ENCODE measurements at places on chromosomes 16 and 17.

- no peak for DNase-seq
Observed at GRCh38 chr16:89134269-89134668, 37.3 kb upstream of the CDH15 start.

GRCh38 chr17:55735731-55736405 lies 13.2 kb upstream of the TMEM100 start:
- DNase-seq: no peak

DNA sequence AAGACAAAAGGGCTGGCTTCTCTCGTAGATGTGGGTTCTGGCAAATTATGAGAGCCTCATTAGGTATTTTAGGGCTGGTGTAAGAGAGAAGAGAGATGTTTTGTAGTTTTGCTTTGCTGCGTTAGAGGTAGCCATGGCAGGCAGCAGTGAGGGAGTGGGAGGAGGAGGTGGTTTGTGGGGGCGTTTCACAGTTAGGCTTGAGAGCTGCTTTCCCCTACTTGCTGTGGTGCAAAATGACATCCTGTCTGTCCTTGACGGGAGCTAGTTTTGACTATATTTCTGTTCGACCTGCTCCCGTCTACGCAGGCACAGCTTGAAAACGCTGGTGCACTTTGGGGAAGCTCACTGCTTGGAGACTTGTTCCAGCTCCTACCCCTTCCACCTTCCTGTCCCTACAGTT lies 75.5 kb downstream of the SLC5A11 start:
- no peak for DNase-seq

DNA sequence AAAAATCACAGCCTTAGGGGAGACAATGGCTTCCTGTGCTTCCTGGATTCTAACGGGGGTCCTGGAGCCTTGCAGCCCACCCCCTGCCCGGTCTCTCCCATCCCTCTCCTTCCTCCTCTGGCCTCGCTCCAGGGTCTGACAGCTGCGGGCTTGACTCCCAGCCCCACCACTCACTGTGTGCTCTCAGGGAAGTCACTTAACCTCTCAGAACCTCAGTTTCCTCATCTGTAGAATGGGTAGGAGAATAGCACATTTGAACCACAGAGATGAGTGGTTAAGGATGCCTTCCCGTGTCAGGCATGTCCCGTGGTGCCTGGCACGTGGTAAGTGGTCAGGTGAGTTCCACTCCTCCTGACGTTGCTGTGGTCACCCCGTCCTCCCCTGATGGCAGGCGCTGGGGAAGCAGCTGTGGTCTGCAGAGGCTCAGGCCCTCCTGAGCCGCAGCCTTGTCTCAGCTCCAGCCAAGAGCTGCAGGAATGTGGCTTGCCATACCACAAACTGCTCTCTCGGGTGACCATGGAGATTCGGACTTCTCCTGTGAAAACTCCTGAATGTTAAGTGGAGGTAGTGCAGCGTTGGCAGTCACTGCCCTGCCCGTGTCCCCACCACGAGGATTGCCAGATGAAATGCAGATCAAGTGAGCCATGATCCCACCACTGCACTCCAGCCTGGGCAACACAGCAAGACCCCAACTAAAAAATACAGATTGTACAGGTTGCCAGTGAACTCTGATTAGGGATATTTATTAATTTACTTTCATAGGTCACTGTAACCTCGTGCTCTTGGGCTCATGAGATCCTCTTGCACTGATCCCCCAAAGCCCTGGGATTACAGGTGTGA lies 85.7 kb downstream of the NT5M start:
- DNase-seq: no peak

DNA sequence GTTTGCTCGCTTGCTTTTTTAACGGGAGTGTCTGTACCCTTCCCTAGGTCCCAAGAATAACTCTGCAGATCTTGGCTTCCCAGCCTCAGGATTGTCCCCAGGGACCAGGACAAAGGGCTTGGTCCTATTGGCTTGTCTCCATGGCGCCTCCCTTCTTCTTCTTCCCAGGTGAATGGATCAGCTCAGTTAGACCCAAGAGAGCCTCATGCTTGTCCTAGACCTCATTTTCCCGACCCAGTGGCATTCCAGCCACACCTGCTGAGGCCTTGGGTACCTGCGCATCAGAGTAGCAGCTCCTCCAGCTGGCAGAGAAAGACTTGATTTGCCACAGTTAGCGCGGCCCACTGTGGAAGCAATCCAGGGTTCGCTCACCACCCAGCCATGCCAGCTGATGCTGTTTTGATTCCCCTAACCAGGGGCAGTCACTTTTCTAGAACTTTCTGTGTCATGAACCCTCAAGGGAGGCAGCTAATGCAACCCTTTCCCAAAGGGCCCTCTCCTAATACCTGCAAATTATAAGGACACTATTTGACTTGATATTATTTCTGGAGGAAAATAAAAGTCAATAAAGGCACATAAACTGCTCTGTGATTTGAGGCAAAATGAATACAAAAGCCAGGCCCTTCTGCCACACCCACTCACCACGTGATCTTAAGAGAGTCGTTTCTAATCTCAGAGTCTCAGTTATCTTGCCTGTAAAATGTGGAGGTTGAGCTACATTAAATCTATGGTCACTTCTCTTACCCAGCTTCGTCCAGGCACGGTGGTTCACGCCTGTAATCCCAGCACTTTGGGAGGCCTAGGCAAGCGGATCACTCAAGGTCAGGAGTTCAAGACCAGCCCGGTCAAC lies 13.9 kb downstream of the GPR142 start:
- DNase-seq: no peak

DNA sequence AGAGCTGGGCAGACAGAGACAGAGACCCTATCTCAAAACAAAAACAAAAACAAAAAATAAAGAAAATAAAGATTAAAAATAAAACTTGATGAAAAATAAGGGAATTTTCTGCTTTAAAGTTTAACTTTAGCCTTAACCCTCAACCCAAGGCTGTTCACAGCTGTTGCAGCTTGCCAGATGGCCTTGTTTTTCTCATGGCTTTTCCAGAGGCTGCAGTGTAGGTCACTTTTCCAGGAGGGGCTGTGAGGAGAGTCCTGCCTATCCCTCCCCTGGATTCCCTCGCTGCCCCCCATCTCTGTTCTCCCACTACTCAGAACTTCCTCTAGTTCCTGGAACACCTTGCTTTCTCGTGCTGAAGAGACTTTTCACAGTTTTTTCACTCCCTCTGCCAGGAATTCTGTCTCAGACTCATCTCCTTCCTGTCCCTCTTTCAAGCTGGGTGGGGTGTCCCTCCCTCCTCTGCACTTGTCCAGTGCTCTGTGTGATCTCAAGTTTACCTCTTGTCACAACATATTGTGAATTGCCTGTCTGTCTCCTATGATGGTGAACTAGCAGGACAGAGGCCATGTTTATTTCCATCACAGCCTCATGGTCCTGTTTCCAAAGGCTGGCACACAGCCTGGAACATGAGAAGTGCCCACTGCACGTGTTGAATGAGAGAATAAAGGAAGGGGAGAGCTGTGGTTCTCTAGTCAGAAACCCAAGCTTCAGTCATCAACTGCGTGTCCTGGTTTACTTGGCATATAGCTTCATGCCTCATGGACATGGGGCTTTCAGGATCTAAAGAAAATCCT lies 69.9 kb upstream of the MSI2 start:
- DNase-seq: no peak

DNA sequence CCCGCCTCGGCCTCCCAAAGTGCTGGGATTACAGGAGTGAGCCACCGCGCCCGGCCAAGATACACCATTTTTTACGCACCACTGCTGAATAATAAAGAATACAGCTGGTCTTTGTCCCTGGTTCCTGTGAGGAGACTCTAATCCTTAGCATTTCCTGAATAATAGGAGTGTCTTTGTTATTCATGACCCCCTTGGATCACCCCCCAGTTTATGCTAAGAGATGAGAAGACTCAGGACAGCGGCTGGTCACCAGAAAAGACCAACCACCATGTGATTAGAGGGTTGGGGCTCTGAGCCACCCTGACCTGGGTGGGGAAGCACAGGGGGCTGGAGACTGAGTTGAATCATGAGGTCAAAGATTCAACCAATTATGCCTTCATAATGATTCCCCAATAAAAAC lies 17.3 kb downstream of the PHLPP2 start:
- no peak for DNase-seq

DNA sequence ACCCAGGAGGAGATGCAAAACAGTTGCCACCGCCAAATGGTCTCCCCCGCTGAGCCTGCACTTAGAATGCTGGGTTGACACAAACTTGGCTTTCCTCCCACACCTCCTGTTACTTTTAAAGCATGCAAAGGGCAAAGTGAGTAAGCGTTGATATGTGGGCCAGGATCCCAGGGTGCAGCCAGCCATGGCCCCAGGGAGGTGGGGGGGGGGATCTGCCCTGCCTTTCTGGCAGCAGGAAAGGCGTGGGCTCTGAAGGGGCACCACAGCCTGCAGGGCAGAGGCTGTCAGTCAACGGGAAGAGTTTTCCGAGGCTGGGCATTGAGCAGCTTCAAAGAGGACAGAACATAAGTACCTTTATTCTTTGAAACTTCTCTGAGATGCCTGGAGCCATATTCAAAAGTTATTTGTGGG lies 142.3 kb downstream of the ABCC12 start:
- no peak for DNase-seq

DNA sequence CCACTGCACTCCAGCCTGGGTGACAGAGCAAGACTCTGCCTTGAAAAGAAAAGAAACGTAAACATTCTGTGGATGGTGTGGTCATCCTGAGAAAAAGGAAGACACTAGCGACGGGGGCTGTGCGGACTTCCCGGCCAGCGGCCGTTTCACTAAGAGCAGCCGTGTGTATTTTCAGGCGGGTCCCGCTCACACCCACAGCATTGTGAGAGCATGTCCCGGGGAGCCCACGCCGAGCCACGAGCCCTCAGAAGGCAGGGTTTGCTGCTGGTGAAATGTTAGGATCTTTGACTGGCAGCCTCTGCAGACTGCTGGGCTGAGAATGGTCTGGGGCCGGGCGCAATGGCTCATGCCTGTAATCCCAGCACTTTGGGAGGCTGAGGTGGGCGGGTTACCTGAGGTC lies 40.3 kb downstream of the LMF1 start:
- DNase-seq: no peak

DNA sequence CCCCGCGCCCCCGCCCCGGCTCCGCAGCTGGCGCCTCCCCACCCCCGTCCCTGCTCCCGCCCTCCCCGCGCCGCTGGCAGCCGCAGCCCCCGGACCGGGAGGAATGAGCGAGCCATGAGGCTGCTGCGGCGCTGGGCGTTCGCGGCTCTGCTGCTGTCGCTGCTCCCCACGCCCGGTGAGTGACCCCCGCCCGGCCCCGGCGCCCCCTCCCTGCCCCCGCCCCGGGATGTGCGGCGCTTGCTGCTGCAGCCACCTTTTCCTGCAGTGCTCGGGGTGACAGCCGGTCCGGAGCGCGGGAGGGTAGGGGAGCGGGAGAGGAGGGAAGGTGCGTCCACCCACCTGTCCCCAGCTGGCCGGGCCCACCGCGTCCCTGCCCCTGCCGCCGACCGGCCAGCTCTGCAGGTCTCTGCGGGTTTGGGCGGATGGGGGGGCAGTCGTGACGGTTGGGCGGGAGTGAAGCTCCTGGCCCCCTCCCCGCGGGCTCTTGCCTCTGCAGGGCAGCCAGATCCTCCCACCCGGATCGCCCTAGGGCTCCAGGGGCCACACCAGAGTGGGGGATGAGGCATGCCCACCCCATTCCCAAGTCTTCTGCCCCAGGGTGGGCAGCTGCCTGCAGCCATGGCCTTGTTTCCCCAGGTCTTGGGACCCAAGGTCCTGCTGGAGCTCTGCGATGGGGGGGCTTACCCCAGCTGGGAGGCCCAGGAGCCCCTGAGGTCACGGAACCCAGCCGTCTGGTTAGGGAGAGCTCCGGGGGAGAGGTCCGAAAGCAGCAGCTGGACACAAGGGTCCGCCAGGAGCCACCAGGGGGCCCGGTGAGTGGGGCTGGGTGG lies 513 bp downstream of the ADAM11 start:
- DNase-seq: peak; percentile 9

DNA sequence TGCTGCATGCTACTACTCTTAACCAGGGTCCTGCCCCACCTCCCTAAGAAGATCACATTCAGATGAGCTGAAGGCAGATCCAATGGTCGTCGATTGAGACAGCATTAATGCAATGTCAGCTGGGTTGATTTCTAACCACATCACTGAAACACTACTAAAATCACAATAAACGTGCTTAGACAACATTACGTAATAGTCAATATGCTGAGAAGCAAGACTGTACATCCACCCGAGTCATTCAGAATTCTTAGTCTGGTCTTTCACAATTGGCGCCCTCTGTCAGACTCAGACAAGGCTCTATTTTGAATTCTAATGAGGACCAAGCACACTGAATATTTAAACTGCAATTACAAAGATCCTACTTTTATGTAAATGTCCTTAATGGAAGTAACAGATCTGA lies 205.2 kb downstream of the STX8 start:
- DNase-seq: peak; percentile 57

GRCh38 chr16:50603206-50604064 lies 55.2 kb downstream of the NKD1 start:
- no peak for DNase-seq

All from DMS79 treated with DMSO at 0.1 percent for 48 hours (cell line).